Ovary (tissue), 10 donors: ENCODE measurements at places on chromosomes 3 and 15. TPM values are rescaled to one million over a fixed set of nuclear protein-coding genes. Genes with fewer than 3 reads are reported as not detected.

DNA sequence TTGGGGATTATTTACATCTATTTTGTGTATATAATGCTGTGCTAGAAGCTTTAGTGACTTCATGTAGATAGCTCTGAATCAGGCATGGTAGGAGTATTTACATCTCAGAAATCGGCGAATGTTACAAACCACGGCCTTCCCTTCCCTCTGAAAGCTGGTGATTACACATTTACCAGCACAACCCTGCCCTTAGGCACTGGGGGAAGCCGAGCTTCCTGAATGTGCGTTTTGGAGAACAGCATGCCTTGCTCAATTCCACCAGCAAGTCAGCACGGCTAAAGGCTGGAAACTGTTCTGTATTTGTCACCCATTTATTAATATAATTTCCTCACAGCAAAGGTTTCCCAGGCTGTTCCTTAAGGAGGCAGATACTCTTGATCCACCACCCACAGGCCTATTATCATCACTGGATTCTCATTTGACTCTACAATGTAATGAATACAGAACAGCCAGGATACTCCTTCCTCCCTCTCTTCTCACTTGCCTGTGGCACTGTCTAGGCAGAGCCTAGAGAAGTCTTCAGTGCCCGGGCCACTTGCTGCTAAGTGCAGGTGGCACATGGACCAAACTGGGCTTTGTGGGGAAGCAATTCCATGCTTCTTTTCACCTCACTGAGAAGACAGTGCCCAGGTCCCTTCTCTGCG lies 55.2 kb upstream of the CACNA2D3 start:
- H3K27ac ChIP-seq, result no peak overlapping the region
- H3K27me3 ChIP-seq, result no peaks in the 10 kb centered on the region
- H3K4me1 ChIP-seq, result no peaks in the 10 kb centered on the region
- H3K4me3 ChIP-seq, result no peak overlapping the region
- DNase-seq, result no peak

GRCh38 chr3:197407526-197407925 lies 109.1 kb upstream of the DLG1 start:
- no peaks in the 10 kb centered on the region for H3K36me3 ChIP-seq
- no peak overlapping the region for H3K4me3 ChIP-seq
- H3K4me1 ChIP-seq, result no peaks in the 10 kb centered on the region
- H3K27ac ChIP-seq, result no peak overlapping the region
- no peak for DNase-seq

DNA sequence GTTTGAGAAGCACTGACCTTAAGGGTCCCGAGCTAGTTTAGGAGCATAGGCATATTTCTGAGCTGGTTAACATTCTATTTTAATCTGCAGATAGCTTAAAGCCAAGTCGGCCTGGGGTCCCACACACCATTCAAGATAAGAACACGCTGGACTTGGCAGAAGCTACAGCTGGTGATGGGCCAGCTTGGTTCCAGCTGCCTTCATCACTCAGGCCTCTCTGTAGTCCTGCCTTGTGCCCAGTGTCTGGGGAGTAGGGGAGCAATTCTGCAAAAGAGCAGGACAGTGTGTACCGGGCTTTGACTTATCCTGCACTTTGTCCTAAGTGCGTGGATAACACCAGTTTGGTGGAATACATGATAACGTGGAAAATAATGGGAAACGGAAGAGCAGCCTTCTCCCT lies 164.5 kb downstream of the MEGF11 start:
- no peaks in the 10 kb centered on the region for H3K27me3 ChIP-seq
- peak; percentile 80 for DNase-seq

- H3K27ac ChIP-seq, result no peak overlapping the region
- no peak for DNase-seq
- H3K4me3 ChIP-seq, result no peak overlapping the region
- no peaks in the 10 kb centered on the region for H3K27me3 ChIP-seq
- H3K36me3 ChIP-seq, result no peaks in the 10 kb centered on the region
These were observed 20.1 kb downstream of the GTF2E1 start for GRCh38 chr3:120762615-120763014.

NR2F2 gene
- 424 TPM for total RNA-seq

KLHDC8B gene
- 244 TPM for total RNA-seq

UCN2 gene
- not detected for total RNA-seq
